ENCODE measurements at places on chromosomes 7 and 10. TPM values are rescaled to one million over a fixed set of nuclear protein-coding genes. Genes with fewer than 3 reads are reported as not detected.

RSBN1L gene
- 25.1 TPM for total RNA-seq

DNA sequence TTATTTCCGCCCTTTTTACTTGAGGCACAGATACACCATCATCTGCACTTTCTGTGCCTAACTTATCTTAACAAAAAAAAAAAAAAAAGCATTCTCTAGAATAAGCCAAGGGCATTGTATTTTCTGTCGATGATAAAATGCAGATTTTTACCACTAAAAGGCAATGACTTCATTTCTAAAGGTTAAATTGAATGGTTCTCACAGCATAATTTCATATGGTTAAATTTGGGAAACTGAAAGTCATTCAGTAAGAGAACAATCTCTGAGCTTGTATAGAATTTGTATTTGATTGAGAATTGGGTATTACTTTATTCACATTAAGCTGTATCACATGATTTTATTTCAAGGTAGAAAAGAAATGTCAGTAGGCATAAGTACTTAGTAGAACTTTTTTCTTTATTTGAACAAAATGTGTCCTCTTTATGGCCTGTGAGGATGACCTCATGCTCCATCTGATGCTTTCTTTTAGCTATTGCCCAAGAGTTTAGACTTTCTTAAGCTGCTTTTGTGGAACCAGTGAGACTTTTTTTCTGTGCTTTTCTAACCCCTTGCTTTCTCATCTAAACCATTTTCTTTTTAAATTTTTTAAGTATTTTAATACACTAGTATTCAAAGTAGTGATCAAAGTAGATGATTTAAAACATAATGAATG is 110.3 kb downstream of the LRRC4 start:
- no peak for DNase-seq

- DNase-seq: no peak
These were observed 229.9 kb downstream of the KIAA1217 start for GRCh38 chr10:24438800-24439199.

TAS2R3 gene
- total RNA-seq: not detected

DOCK1 gene
- total RNA-seq: 130 TPM

GRCh38 chr10:86234541-86235270 is 131.9 kb downstream of the GRID1 start:
- DNase-seq: no peak

PITX3 gene
- total RNA-seq: not detected

NSUN6 gene
- total RNA-seq: 43.3 TPM

DNA sequence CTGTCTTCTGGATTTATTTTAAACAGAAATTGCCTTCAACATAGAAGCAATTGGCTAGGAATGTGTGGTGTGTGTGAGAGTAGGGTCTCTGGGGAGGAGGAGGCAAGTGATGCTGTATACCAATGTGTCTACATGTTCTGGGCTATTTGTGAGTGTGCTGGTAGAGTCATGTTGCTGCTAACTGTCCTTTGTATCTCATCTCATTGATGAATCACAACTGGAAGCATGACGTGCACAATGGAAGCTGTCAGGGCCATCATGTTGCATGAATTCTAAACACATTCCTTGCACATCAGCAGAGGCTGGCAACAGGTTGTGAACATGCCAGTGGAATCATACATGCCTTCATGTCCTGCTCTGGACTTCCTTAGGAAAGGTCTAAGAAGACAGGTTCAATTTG is 199.7 kb downstream of the BMPER start:
- no peak for DNase-seq

RNF133 gene
- total RNA-seq: 3.8 TPM

DNA sequence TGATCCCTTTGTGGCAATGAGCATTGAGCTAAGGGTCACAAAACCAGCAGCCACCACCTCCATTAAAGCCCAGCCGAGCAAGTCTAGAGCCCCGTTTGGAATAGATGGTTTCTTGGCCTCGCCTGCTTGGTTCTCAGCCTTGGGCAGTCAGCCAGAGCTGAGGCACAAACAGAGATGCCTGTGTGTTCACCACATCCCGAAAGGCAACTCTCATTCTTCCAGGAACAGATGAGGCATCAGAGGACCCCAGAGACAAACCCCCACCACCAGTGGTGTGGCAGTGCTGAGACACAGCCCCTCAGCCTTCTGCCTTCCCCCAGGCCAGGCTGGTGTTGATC is 203.3 kb upstream of the ZMIZ1 start:
- DNase-seq: no peak

- peak; percentile 38 for DNase-seq
These were observed 48.7 kb downstream of the GPR141 start for GRCh38 chr7:37732253-37732652.

GRCh38 chr7:1232623-1233332 is at the start of gene UNCX:
UNCX (plus strand) TSS chr7:1232872; CDS start chr7:1233018, 146 bp downstream.
- DNase-seq: no peak

YAE1 gene
- 47.1 TPM for total RNA-seq

- no peak for DNase-seq
These were observed 102.4 kb upstream of the SVIL start for GRCh38 chr10:29737074-29737593.
